Activated naive CD4-positive, alpha-beta T cell treated with anti-CD3 and anti-CD28 coated beads, Interleukin-2, amount 50 U/mL, for 72 hours (primary cell): ENCODE measurements at places on chromosomes 6 and 20. TPM values are rescaled to one million over a fixed set of nuclear protein-coding genes. Genes with fewer than 3 reads are reported as not detected.
A peak's percentile ranks its signal among the peaks of the same experiment; 100 is the strongest.

CLDN20 gene
- not detected for total RNA-seq

- DNase-seq = no peak
Observed at GRCh38 chr6:74366634-74367033, 670.6 kb downstream of the CD109 start.

CLPSL2 gene
- total RNA-seq = 0.74 TPM

DNA sequence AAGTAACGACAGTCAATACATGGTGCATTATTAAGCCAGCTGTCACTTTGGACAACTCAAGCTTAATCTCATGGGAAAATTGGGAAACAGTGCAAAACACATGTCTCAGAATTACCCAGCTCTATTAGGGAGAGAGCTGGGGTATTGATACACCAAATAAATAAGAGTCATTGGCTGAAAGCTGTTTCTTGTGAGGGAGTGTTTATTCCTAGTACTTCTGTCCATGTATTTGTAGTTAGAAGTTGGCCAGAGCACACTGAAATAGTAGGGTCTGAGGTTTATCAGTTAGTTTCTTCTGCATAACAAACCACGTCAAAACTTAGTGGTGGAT lies 192.0 kb upstream of the RALGAPA2 start:
- DNase-seq = no peak

DNA sequence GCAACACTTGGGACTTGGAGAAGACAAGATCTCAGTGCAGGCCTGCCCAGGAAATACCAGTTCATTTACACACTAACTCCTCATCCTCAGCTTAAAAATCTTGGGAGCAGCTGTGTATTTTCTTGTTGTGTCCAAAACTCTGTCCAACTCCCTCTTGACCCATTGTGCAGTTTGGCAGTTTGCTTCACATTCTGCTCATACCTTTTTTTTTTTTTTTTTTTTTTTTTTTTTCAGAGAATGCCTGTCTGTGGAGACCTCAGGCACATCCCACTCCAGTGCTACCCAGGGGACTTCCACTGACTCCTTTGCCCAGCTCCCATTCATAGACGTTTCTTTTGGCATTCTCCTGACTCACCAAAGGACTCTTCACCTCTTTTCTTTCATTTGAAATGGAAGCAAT lies 265.8 kb upstream of the TCF21 start:
- no peak for DNase-seq

DNA sequence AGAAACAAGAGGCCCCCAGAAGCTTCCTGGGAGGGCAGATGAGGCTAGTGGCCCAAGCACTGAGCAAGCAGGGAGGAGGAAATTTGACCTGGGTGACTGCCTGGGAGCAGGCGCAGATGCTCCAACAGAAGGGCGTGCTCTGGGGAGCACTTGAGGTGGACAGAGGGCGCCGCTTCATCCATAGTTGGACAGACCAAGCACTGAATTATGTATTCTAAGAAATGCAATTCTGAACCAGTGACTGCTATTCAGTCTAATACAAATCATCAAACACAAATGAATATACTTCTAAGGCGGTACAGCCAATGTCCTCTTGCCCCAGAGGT lies 28.7 kb upstream of the IRF4 start:
- DNase-seq = no peak

DNA sequence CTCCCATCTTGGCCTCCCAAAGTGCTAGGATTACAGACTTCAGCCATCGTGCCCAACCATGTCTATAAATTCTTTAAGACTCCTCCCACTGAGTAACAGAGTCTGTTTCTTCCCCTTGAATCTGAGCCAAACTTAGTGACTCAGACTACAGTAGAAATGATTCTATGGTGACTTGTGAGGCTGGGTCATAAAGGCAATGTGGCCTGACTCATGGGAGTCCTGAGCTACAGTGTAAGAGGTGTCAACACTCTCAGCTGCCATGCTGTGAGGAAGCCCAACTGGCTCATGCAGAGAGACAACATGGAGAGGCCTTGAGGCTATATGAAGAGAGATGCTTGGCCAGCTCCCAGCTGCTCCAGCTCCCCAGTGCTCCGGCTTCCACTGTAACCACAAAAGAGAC lies 5.2 kb upstream of the NRSN2 start:
- DNase-seq = no peak

DNA sequence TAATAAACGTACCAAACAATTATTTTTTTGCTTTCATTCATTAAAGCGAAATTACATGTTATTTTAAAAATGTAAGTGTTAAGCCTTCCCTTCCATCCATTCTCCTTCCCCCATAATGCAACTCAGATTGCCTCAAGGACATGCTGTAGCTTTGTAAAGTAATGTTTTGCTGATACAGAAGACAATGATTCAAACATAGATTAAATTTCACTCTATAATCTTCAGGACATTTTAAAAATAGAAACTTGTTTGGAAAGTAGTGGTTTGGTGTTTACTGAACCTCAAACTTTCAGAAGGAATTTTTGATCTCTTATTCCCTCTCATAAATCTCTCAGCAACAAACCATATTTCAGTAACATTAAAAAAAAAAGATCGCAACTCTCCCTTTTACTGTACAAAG lies 350.9 kb upstream of the HSF2 start:
- DNase-seq = no peak

TPBG gene
- 0.14 TPM for total RNA-seq

DNA sequence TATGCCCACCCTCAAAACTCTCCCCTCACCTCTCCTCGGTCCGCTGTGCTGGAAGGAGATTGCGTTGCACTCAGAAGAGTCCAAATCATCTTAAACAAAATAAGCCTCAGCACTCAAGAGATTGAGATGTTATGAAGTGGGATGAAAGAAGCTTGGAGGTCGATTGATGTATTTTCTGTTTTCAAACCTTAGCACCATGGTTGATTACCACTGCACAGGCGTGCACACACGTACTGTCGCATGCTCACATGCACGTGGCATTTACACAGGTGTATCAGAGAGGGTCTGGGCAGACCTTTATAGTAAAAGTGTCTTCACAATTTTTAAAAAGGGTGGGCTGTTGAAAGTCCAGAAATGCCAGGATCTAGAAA lies 612 bp upstream of the AGPAT4 start:
- no peak for DNase-seq

DNA sequence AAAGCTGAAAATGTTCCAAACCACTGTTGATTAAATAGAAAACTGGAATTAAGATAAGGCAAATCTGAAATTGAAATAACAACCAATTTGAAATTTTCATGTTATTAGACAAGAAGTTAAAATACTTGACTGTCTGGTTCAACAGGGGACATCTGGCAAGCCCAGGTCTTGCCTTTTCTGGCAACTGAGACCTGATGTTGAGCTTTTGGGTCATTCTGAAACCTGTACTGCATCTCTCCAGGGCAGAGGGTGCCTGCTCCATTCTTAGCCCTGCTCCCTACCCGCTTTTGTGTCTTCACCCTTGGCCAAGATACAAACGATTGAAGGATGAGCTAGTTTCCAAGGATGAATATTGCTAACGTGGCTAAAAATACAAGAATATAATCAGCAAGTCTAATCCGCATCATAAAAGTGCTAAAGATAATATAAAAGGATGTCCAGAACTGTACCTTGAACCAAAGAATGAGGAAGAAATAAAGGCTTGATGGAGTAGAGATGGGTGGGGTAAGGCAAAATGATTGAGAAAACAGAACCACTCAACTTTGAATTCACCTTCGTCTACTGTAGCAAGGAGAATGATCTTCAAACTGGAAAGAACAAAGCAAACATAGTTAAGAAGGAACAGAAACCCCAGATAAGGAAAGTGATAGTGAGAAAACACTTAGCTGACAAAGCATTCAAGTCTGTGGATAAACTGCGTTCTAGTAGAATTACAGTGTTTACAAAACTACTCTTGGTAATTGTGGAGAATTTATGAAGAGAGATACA lies 109.8 kb upstream of the MAN1A1 start:
- no peak for DNase-seq

ASIP gene
- total RNA-seq = not detected

- DNase-seq = no peak
Observed at GRCh38 chr20:46031701-46032254, 2.8 kb downstream of the SLC12A5 start.

MYLK2 gene
- 0.34 TPM for total RNA-seq

MMS22L gene
- 57.3 TPM for total RNA-seq

GRCh38 chr6:108039681-108040080 lies 34.9 kb downstream of the OSTM1 start:
- DNase-seq = no peak

- DNase-seq = no peak
Observed at GRCh38 chr6:32886681-32887383, 32.8 kb downstream of the PSMB9 start.

- DNase-seq = peak; percentile 70
Observed at GRCh38 chr6:41531591-41532582, 14.3 kb upstream of the FOXP4 start.

DNA sequence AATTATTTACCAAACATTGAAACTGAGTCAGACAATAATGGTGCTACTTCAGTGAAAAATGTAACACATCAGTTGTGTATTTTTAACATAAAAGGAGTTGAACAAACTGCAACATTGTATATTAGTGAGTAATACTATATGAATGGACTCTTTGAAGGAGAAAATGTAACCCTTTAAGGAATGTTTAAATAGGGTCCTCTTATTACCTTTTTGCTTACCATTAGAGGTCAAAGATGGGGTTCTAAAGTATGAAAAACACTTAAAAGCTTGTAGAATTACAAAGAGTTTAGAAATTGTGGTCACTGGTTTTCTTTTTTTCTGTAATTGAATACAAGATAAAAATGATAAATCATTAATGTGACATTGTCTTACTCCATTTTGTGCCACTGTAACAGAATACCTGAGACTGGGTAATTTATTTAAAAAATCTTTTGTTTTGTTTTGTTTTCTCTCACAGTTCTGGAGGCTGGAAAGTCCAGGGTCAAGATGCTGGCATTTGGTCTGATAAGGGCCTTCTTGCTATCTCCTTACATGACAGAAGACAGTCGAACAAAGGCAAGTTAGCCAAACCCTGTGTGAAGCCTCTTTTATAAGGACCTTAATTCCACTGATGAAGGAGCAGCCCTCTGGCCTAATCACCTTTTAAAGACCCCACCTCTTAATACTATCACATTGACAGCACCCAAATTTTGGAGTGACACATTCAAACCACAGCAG lies 43.2 kb downstream of the SESN1 start:
- no peak for DNase-seq

DNA sequence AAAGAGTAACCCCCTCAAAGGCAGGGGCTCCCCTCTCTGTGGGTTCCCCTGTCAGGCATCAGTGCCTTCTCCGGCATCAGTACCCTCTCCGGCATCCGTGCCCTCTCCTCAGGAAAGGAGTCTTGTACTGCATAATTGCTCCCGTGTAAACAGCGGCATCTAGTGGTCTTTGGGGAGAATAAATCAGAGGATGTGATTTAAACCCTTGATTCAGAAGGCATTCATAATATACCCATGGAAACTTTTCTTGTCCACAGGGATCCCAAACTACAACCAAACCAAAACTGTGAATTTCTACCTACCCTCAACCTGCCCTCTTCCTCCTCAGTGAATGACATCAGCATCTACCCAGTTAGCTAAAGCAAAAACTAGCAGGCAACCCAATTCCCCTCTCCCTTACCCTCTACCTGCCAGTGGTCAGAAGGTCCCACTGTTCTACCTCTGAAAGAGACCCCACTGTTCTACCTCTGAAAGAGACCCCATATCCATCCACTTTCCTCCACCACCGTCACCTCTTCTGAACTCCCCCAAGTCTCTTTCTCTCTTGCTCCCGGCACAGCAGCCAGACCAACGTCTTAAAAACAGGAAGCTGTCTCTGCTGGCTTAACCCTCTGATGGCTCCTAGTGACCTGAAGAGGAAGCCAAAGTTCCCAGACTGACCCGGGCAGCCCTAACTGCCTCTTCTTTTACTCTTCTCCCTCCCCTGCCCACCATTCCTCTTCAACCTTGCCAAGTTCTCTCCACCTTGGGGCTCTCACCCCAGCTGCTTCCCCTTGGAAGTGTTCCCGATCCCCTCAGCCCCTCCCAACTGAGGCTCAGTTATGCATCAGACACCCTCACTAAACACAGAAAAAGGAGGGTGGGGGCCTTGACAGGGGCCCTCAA lies 27.2 kb downstream of the UBE2V1 start:
- DNase-seq = peak; percentile 29

- DNase-seq = no peak
Observed at GRCh38 chr6:105320271-105320670, 82.6 kb downstream of the PREP start.

HLA-DRB5 gene
- 1.1 TPM for total RNA-seq

DNA sequence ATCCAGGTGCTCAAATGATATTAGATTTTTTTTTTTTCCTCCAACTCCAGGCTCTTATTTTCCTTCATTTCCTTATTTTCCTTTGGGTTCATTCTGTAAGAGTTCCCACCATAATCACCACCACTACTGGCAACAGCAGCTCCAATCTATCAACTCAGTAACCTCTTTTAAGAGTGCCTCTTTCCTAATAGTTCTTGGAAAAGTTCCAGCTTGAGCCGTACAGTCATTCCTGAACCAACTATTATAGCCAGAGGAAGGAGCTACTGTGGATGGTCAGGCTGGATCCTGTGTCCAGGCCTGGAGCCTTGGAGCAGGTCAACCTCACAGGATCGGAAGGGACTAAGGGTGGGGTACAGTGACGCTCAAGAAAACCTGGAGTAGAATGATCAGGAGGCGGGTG lies 4.2 kb upstream of the ANGPT4 start:
- no peak for DNase-seq

GABRR2 gene
- 0.29 TPM for total RNA-seq

CCR6 gene
- not detected for total RNA-seq

- no peak for DNase-seq
Observed at GRCh38 chr6:52152711-52153160, 33.4 kb upstream of the IL17A start.

RIPOR2 gene
- 126 TPM for total RNA-seq

DNA sequence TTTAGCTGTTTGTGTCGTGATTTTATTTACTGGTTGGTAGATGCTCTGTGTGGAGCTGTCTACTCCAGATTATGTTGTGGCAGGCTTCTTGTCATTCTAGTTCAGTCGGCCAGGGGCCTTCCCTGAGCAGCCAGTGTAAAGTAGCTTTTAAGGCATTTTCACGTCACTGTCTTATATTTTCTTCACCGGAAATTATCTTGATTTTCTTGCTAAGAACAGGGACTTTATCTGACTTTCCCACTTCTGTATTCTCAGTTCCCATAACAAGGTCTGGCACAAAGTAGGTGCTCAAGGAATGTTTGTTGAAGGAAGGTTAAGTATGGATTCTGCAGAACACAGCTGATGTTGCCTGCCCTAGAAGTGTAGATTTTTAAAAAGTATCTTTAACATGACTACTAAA lies 868 bp downstream of the LTV1 start:
- no peak for DNase-seq

GRCh38 chr6:89372506-89372901 lies 20.0 kb upstream of the UBE2J1 start:
- no peak for DNase-seq

DNA sequence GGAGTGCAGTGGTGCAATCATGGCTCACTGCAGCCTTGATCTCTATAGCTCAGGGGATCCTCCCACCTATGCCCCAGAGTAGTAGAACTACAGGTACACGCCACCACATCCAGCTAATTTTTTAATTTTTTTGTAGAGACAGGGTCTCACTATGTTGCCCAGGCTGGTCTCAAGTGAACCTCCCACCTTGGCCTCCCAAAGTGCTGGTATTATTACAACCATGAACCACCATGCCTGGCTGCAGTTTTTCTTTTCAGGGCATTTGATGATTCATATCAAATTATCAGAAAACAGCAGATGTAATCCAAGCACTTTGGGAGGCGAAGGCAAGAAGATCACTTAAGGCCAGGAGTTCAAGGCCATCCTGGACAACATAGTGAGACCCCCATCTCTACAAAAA lies 88.4 kb upstream of the JARID2 start:
- DNase-seq = no peak
